Spinal cord (tissue), 10 donors: ENCODE measurements at places on chromosomes 2 and 18. TPM values are rescaled to one million over a fixed set of nuclear protein-coding genes. Genes with fewer than 3 reads are reported as not detected.

The AGXT gene
- total RNA-seq = 0.17 TPM

The CTDP1 gene
- 11.3 TPM for total RNA-seq

The WNT10A gene
- not detected for total RNA-seq

The HJURP gene
- total RNA-seq = 8.3 TPM

The LYPD6B gene
- total RNA-seq = 5.7 TPM
